SJCRH30 (cell line): ENCODE measurements at places on chromosomes 1 and 21. TPM values are rescaled to one million over a fixed set of nuclear protein-coding genes. Genes with fewer than 3 reads are reported as not detected.

GRCh38 chr21:14677013-14677412 is 130.9 kb upstream of the SAMSN1 start:
- DNase-seq, result no peak

GRCh38 chr1:221728037-221728505 is 13.8 kb downstream of the DUSP10 start:
- no peak for DNase-seq

DNA sequence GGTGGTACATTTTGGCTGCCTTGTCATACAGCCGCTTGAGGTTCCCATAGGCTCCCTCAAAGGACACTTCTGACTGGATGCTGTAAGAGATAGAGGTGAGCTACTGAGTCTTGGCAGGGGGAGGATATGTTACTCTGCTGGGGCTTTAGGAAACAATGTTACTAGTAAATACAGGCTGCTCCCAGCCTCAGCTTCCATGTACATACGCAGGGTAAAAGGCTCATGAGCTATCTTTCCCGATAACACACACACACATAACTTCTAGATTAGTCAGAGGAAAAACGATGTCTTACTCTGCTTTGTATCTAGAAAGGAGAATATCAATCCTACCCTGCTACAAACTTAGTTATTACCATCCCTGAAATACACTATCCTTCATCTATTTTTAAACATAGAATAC is 14.3 kb downstream of the SMG5 start:
- DNase-seq, result no peak

GRCh38 chr1:19559641-19560040 is 74.3 kb upstream of the CAPZB start:
- DNase-seq, result no peak

GRCh38 chr1:100971021-100971420 is 54.6 kb downstream of the DPH5 start:
- DNase-seq, result no peak

DNA sequence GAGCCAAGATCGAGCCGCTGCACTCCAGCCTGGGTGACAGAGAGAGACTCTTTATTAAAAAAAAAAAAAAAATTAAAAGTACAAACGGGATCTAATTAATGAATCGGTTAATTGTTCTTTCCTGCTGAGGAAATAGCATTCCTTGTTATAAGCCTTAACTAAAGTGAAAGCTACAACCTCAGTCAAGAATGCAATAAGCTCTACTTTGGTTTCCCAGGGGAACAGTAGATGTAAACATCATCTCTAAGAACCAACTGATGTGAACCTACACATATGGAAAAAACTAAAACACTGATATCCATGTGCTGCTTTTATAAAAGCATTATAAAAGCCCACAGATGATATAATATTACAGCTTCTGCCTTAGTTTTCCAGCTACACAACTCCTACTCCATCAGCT is 41.9 kb downstream of the LPGAT1 start:
- DNase-seq, result peak; percentile 22

GRCh38 chr21:43193651-43194302 is 25.0 kb downstream of the CRYAA start:
- peak; percentile 57 for DNase-seq

VPS13D gene
- total RNA-seq, result 32.4 and 33.1 TPM in 2 replicates

DNA sequence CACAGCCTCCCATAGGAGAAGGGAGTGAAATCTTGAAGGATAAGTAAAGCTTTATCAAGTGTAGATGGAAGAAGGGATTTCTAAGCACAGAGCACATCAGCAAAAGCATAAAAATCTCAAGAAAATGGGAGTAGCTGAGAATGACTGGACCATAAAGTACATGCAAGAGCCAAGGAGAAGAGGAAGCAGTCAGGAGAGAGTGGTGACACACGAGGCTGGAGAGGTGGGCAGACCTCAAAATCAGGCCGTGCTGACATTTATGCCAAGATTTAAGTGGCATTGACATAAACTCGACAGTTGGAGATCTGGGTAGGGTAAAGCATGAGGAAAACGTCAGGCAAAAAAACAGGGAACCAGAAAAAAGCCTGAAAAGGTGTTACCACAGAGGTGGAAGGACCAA is 62.3 kb downstream of the GFI1 start:
- DNase-seq, result no peak

MAP3K7CL gene
- total RNA-seq, result 20.2 and 24.0 TPM in 2 replicates

WASF2 gene
- total RNA-seq, result 38.2 and 43.6 TPM in 2 replicates

DNA sequence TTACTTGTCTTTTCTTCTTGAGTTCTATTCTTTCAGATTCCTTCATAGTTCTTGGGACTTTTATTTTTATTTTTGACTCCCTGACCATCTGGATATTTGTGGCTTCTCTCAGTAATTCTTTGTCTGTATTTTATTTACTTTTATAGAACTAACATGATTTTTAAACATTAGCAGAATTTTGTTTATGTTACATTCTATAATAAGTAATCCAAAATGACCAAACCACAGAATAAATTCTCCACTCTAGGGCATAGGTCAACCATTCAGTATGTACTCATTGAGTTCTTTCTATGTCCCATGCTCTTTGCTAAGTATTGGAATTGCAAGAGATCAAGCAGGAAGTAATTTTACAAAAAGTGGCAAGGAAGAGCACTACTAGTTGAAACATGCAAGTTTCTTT is 969.0 kb downstream of the TTLL7 start:
- DNase-seq, result no peak

- no peak for DNase-seq
These were observed 26.9 kb upstream of the SLC44A3 start for GRCh38 chr1:94793296-94793656.

- no peak for DNase-seq
These were observed 5.3 kb downstream of the UHMK1 start for GRCh38 chr1:162502928-162503327.

DNA sequence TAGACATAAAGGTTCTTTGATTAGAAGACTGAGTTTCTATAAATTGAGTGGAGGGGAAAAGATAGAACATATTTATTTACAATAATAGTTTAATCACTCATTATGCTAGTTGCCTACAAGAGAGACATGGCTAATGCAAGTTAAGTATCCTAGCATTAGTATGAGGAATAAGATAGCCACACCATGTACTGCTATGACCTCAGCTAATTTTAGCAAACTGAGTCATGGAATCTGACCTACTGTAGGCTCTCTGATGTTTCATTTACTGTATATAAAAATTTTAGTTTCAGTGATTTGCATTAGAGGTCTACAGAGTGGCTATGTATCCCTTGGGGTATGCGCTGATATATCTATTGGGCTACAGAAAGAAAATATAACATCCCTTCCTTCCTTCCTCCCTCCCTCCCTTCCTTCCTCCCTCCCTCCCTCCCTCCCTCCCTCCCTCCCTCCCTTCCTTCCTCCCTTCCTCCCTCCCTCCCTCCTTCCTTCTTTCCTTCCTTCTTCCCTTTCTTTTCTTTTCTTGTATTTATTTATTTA is 5.8 kb downstream of the AGL start:
- no peak for DNase-seq

GRCh38 chr1:187624812-187625545 is 796.2 kb downstream of the PLA2G4A start:
- DNase-seq, result no peak

- no peak for DNase-seq
These were observed 1160.8 kb upstream of the ADGRL2 start for GRCh38 chr1:80639777-80640533.

- no peak for DNase-seq
These were observed 22.8 kb downstream of the A3GALT2 start for GRCh38 chr1:33297911-33298622.

DNA sequence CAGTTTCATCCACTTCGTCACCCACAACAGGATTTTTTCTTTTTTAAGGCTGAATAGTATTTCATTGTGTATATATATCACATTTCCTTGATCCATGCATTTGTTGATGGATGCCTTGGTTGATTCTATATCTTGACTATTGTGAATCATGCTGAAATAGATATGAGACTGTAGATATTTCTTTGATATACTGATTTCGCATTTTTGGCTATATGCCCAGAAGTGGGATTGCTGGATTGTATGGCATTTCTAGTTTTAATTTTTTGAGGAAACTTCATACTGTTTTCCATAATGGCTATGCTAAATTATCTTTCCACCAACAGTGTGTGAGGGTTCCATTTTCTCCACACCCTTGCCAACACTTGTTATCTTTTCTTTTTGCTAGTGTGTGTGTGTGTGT is 5.0 kb downstream of the GUCA2B start:
- DNase-seq, result no peak

TOR1AIP2 gene
- 62.3 and 63.6 TPM in 2 replicates for total RNA-seq
